Caco-2 (cell line): ENCODE measurements at places on chromosomes 13 and 19. TPM values are rescaled to one million over a fixed set of nuclear protein-coding genes. Genes with fewer than 3 reads are reported as not detected.

DNA sequence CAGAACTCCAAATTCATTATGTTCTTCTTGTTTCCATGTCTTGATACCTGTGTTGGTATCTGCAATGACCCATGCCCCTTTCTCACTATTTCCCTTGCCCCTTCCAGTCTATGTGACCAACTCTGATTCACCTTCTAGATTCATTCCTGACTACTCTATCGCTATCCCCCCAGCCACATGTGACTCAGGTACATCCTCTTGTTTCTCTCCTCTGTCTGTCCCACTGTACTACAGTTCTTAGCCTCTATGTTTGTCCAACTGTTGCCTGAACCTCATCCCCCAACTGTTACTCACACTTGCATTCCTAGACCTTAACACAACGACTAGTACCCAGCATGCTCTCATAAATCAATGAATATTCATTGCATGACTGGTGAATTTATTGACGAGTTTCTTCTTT, 10.0 kb upstream of the FLT3 start:
- H3K36me3 ChIP-seq, result no peaks in the 10 kb centered on the region
- DNase-seq, result no peak
- H3K27ac ChIP-seq, result no peak overlapping the region
- H3K4me1 ChIP-seq, result no peaks in the 10 kb centered on the region

DNA sequence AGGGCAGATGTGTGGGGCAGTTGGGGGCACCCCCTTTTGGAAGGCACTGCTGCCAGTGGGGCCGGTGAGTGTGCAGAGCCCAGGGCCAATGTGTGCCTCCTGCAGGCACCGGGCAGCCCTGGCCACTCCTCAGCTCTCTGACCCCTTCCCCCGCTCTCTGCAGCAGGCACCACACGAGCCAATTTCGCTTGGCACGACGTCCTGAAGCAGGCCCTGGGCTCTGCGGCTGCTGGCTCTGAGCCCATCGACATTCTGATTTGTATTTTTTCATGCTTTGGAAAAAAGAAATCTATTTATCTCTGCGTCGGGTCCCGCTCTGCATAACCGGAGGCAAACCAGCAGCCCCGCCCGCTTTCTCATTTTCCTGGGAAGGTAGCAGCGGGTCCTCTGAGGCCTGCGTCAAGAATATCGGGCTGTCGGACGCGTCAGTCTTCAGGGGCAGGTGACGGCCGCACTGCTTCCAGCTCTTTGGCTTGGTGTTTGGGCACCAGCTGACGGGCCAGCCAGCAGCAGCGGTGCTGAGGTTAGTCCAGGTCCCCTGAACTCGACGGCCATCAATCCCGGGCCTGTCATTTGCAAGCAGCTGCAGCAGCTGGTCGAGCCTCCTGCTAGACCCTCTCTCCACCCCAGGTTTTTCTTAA, 134.3 kb downstream of the KDM4B start:
- no peak for DNase-seq
- no peak overlapping the region for H3K27ac ChIP-seq
- H3K27me3 ChIP-seq, result no peaks in the 10 kb centered on the region
- no peak overlapping the region for H3K4me3 ChIP-seq

- H3K4me1 ChIP-seq, result no peaks in the 10 kb centered on the region
- no peak overlapping the region for H3K4me3 ChIP-seq
- no peaks in the 10 kb centered on the region for H3K36me3 ChIP-seq
- H3K27me3 ChIP-seq, result no peaks in the 10 kb centered on the region
- no peak for DNase-seq
Measured at GRCh38 chr13:24723206-24723605, 40.8 kb upstream of the RNF17 start.

DNA sequence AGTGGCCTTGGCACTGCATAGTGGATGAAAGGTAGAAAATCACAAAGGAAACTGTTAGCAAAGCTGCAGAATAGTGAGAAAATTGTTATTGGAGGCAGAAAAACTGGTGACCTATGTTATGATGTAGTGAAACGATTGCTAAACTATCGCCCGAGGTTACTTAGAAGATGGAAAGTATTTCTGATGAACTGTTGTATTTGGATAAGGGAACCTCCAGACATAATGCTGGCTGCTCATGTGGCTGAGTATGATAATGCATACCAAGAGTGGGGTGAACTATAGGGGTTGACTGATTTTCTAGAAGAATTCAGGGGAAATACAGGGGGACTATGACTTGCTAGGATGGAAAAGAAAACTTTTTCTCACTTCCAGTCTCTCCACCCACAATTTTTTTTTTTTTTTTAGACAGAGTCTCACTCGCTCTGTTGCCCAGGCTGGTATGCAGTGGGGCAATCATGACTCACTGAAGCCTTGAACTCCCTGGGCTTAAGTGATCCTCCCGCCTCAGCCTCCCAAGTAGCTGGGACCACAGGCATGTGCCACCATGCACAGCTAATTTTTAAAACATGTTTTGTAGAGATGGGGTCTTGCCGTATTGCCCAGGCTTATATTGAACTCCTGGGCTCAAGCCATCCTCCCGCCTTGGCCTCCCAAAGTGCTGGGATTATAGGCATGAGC, 4.4 kb upstream of the EID2 start:
- H3K4me3 ChIP-seq, result no peak overlapping the region
- H3K27me3 ChIP-seq, result no peaks in the 10 kb centered on the region
- no peak overlapping the region for H3K27ac ChIP-seq
- H3K36me3 ChIP-seq, result no peaks in the 10 kb centered on the region

DNA sequence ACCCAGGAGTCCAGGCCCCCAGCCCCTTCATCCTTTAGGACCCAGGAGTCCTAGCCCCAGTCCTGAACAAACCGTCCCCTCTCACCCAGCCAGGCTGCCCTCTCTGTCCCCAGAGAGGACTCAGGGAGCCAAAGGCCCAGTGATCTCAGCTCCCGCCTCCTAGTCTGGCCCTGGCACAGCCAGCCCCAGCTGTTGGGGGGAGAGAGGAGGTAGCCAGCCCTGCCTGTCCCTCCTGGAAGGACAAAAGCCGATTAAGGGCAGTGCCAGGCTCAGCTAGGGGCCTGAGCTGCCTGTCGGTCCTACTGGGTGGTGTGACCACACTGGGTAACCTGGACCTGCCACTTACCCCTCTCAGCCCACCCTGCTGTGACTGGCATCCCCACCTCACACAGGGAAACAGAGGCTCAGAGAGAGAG, 14.5 kb downstream of the LIPE start:
- no peak overlapping the region for H3K27ac ChIP-seq
- no peaks in the 10 kb centered on the region for H3K27me3 ChIP-seq
- no peak overlapping the region for H3K4me3 ChIP-seq
- no peaks in the 10 kb centered on the region for H3K4me1 ChIP-seq

DNA sequence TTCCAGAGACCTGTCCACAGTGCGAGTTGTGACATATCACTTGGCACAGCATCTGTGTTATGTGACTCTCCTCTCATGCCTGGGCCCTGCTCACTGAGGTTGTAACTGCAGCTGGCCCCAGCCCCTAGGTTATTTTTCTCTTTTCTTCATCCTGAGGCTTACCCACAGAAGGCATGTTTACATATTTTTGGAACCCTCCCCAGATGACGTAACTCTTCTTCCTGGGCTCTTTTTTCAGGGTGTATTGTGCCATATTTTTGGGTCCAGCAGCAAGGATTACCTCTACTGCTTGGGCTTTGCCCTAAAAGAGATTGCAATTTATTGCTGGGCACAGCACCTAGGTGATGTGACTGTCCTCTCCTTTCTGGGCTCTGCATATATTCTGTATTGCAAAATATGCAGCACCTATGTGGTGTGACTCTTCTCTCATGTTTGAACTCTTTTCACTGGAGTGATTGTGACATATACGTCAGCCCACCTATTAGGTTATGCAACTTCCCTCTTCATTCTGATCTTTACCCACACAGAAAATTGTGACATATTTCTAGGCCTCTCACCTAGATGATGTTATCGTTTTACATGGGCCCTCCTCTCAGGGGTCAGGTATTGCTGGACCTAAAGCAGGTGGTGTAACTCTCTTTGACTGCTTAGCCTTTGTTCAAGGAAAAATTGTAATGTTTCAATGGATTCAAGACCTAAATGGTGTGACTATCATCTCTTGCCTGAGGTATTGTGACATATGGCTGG, 64.5 kb upstream of the ZNF724 start:
- H3K36me3 ChIP-seq, result no peaks in the 10 kb centered on the region
- H3K4me3 ChIP-seq, result no peak overlapping the region
- no peaks in the 10 kb centered on the region for H3K27me3 ChIP-seq
- DNase-seq, result no peak
- H3K27ac ChIP-seq, result no peak overlapping the region

GRCh38 chr19:38990949-38991697, 15.6 kb upstream of the FBXO17 start:
- DNase-seq, result no peak
- H3K4me1 ChIP-seq, result peaks cover 19% of the 10 kb centered on the region
- no peak overlapping the region for H3K4me3 ChIP-seq
- no peaks in the 10 kb centered on the region for H3K27me3 ChIP-seq

DNA sequence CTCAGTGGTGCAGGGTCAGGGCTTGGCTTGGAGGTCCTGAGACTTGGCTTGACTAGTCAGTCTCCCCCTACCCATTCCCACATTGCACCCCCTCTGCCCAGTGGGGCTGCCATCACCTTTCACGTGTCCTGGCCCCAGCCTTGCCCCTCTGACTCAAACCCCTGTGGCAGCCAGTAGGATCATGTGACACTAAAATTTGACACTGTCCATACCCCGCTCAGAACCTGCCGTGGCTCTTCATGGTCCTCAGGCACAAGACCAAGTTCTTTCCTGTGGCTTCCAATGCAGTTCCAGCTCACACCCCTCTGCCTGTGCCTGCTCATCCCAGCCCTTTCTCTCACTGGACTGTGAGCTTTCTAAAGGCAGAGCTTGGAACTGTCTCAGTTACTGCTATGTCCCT, 2.2 kb downstream of the PSMD8 start:
- H3K27ac ChIP-seq, result no peak overlapping the region
- no peak overlapping the region for H3K4me3 ChIP-seq
- 0 out of 2 replicates have a peak, but pooled peaks cover 4% of the 10 kb centered on the region for H3K4me1 ChIP-seq
- H3K36me3 ChIP-seq, result peaks cover 2% of the 10 kb centered on the region

DNA sequence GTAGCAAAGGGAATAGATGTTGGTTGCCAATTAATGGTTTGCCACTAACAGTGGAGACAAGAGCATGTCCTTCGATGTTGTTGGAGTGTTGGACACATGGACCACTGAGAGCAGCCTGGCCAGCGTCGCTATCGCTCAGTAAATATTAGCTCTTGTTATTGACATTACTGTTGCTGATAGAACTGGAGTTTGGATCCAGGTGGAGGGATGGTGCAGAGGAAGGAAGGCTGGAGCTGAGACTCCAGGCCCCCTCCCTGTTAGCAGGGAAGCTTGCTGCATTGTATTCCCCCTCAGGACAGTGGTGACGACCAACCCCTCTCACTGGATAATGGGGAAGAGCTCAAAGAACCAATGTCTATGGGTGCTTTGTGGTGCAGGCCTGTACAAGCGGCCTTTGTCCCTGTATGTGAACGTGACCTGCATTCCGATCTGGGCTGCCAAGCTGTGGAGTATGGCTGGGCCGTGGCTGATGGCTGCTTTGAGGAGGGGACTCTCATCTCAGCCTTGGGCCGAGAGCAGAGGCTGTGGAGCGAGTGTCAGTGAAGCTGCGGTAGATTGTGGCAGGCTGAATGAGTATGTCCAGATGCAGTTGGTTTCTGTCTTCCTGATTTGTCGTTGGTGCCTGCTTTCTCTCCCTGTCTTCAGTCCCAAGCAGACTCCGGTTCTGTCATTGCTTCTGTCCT, 7.0 kb downstream of the CLASRP start:
- no peak overlapping the region for H3K4me3 ChIP-seq
- peaks cover 2% of the 10 kb centered on the region; the same call in 1 of the 2 replicates for H3K36me3 ChIP-seq
- H3K27me3 ChIP-seq, result no peaks in the 10 kb centered on the region
- DNase-seq, result peak; percentile 53

DNA sequence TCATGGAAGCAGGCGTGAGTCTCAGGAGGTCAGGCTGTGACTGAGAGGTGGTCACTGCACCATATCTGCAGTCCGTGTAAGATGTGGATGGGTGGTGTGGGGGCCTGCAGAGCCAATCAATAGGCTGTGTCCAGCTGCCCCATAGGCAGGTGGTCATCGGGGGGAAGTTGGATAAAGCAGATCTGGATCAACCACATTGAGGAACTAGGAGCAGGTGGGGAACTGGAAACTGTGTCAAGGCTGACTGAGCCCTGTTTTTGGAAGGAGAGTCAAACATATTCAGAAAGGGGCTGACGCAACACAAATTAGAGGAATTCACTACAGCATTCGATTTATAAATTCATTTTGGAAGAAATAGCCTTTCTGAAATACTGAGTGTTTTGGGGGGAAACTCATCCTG, 15.0 kb downstream of the CLEC4M start:
- no peaks in the 10 kb centered on the region for H3K36me3 ChIP-seq
- no peak overlapping the region for H3K4me3 ChIP-seq
- no peaks in the 10 kb centered on the region for H3K27me3 ChIP-seq
- no peak overlapping the region for H3K27ac ChIP-seq
- H3K4me1 ChIP-seq, result no peaks in the 10 kb centered on the region
- DNase-seq, result no peak

DNA sequence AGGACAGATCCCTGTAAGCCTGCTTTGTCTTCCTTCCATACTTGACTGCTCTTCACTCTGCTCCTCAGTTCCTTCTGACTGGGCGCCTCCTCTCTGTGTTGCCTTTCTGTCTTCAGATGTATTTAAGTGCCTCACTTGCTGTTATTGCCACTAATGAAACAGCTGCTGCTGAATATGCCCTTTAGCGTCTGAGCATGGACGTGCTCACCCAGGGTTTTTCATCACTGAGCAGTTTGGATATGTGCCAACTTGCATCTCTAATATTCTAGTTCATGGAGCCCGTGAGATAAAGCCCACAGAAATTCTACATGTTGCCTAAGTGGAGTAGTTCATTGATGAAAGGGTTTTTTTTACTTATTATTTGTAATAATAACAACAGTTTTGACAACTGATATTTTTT, 198.2 kb downstream of the MYO16 start:
- no peak for DNase-seq
- H3K4me3 ChIP-seq, result no peak overlapping the region
- no peaks in the 10 kb centered on the region for H3K36me3 ChIP-seq
- no peaks in the 10 kb centered on the region for H3K27me3 ChIP-seq

DNA sequence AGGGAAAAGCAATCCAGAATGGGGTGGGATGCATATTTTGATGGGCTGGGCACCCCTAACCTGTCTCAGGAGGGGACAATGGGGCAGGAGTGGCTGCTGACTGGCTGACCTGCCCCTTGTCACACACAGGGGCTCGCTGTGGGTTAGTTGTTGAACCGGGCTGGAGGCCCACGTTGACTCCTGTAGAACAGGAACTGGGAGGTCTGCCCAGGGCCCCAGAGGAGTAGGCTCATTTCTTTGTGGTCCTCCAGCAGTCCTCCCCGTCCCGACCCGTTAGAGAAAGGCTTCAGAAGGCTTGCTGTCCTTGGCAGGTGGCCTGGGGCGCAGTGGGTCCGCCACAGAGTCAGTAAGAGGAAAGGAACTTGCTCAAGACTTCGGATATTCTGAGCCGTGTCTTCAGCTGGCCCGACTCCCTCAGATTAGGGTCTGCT, 70.1 kb downstream of the COL4A1 start:
- no peaks in the 10 kb centered on the region for H3K36me3 ChIP-seq
- no peak overlapping the region for H3K4me3 ChIP-seq
- no peak overlapping the region for H3K27ac ChIP-seq
- no peaks in the 10 kb centered on the region for H3K27me3 ChIP-seq
- no peak for DNase-seq

Gene ZNF415
- 12.5 and 14.9 TPM in 2 replicates for total RNA-seq

Gene HPN
- 20.8 and 21.1 TPM in 2 replicates for total RNA-seq

Gene ZSCAN4
- total RNA-seq, result not detected in 2 replicates
